Caudate nucleus (tissue), 63 donors: ENCODE measurements at places on chromosomes 12 and 14.

GRCh38 chr12:19273482-19274330 is 144.2 kb downstream of the PLEKHA5 start:
- no peak for DNase-seq

- DNase-seq: no peak
Observed at GRCh38 chr12:19192710-19193109, 63.2 kb downstream of the PLEKHA5 start.

GRCh38 chr12:21614506-21614905 is 9.9 kb upstream of the GYS2 start:
- DNase-seq: no peak

- no peak for DNase-seq
Observed at GRCh38 chr14:41022932-41023331, 583.7 kb upstream of the LRFN5 start.

DNA sequence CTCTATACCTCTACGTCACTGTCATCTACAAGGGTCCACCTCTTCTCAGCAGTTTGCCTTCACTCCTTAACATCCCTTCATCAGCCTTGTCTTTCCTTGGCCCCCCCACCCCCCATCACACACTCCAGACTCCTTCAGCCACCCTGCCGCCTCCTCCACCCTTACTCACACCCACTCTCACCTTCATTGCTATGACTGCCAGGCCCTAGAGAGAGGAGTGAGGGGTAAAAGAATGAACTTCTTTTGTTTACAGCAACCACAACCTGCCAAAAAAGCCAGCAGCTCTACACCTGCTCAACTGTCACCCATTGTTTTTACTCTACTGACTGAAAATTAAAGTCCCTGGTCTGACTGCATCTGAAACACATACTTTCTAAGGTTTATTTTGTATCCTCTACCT is 112.8 kb downstream of the DUSP6 start:
- DNase-seq: no peak

DNA sequence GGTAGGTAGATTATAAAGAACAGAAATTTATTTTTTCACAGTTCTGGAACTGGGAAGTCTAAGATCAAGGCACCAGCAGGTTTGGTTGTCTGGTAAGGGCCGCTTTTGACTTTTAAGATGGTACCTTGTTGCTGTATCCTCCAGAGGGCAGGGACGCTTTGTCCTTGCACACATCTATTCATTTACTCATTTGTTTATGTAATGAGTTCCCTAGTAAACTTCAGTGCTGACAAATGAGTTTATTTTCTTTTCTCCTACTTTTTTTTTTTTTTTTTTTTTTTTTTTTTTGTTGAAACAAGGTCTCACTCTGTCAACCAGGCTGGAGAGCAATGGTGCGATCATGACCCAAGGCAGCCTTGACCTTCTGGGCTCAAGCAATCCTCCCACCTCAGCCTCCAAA is 195.7 kb downstream of the FBXL14 start:
- no peak for DNase-seq

GRCh38 chr12:14138495-14138894 is 157.1 kb upstream of the GRIN2B start:
- DNase-seq: no peak

GRCh38 chr12:114774699-114775098 is 90.7 kb upstream of the TBX3 start:
- DNase-seq: no peak

DNA sequence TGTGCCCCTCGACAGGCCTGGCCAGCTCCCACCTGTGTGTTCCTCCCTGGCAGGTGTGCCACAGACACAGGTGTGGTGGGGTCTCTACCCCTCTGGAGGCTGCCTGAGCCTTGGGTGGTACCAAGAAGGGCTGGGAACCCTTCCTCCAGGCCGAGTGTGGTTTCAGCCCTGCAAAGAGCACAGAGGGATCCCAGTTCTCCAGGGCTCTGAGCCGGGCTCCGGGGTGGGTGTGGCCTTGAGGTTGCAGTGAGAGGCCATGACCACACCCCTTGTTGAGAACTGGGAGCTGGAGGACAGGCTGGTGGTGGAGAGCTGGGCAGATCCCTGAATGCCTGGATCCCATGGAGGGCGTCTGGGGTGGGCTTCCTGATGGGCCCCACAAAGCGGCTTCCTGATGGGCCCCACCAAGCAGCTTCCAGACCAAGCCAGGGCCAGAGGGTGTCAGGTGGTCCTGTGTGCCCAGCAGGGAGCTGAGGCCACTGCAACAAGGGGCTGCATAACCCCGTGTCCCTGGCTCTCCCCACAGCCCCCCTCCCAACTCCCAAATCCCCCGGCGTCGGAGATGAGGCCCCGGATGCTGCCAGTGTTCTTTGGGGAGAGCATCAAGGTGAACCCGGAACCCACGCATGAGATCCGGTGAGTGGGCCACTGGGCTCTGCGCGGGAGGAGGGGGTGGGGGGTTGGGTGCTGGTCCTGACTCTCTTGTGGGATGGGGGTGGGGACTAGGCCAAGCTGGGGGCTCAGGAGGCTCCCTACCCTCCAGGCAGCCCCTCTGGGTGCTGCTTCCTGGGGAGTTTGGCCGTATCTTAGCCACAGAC is 16.6 kb downstream of the RFLNA start:
- no peak for DNase-seq
